Cerebellar nuclear complex (tissue), 1 donor: ENCODE measurements at places on chromosomes 16 and 17.

- no peak for DNase-seq
Observed at GRCh38 chr16:53912155-53912554, 208.2 kb downstream of the FTO start.

GRCh38 chr16:64629622-64630021 is 492.2 kb downstream of the CDH11 start:
- DNase-seq, result no peak

DNA sequence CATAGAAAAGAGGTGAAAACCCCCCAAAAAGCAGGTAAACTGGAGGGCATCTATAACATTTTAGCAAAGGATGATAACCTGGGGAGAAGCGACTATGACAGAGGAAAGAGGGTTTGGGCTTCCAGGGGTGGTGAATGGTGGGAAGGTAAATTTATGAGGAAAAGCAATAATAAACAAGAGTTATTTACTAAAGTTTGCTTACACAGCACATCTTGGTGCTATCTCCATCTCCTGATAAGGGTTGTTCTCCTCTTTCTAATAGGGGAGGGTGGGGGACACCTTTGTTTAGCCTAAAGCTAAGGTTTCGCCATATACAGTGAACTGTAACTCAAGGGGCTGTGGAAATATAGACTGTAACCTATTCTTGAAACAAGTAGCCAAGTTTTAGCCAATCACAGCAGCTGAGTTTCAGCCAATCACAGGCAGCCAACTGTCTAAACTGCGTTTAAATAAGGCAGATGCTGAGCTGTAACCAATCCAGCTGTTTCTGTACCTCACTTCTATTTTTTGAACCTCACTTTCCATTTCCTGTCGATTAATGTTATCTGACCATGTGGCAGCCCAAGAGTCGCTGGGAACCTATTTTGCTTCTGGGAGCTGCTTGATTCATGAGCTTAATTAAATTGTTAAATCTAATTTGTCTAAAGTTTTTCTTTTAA is 191.8 kb downstream of the MAP2K6 start:
- no peak for DNase-seq

GRCh38 chr17:27622986-27623385 is 8.0 kb upstream of the LGALS9 start:
- no peak for DNase-seq

- peak; percentile 78 for DNase-seq
Observed at GRCh38 chr17:73280191-73280590, 18.5 kb upstream of the CPSF4L start.

DNA sequence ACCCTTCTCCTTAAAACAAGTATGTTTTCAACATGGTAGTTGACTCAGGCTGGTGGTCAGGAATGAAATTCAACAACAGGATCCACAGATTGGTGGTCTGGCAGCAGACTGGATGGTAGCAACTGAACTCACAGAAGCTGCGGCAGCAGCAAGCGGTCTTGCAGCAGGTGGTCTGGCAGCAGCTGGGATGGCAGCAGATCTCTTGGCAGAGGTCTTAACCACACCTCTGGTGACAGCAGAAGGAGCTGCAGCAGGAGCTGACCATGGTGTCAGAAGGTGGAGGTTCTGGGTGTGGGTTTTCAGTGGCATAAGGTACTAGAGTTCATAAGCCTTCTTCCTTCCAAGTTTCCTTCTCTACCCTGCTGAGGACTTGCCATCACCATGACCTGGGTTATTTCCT is 2.2 kb upstream of the KRTAP4-1 start:
- DNase-seq, result no peak

DNA sequence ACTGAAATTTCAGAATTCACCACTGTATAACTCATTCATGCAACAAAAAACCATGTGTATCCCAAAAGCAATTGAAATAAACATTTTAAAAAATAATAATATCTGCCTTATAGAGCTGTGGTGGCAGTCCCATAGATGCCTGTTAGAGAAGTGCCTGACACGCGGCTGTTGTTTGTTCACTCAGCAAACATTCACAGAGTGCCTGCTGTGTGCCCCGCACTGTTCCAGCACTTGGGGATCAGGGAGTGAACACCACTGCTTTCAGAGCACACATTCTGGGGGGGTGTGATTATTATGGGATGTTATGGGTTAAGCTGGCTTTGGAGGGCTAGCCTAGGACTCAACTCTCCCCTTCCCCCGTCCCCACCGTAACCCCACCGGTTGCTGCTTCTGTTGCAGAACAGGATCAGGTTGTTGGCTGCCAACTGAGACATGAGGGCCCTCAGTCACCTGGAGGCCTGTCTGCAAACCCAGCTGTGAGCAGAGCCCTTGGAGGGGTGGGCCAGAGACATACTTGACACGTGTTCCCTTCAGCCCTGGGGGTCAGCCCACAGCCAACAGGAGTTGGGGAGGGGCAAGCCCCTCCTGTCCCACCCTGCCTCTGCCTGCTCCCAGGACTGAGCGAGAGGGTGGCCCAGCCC is 103.3 kb upstream of the CIBAR2 start:
- DNase-seq, result no peak

DNA sequence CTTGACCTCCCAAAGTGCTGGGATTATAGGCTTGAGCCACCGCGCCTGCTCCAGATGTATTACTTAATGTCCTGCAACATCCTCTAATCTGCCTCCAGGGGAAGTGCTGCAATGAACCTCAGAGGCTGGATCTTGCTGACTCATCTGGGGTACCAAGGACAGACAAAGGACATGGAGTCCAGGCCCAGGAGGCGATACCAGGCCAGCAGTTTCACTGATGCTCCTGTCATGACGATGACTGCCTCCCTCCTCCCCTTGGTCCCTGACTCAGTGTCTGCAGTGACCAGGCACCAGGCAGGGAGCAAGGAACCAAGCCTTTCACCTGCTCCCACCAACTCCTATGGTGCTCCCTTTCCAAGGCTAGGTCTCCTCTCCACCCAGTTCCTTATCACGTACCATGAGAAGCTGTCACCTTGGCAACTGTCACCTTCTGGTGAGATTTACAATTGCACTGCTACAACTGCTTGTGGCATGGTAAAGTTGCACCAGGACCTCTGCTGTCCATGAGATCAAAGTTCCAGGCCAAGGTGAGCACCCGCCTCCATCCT is 21.6 kb upstream of the PHOSPHO1 start:
- no peak for DNase-seq

DNA sequence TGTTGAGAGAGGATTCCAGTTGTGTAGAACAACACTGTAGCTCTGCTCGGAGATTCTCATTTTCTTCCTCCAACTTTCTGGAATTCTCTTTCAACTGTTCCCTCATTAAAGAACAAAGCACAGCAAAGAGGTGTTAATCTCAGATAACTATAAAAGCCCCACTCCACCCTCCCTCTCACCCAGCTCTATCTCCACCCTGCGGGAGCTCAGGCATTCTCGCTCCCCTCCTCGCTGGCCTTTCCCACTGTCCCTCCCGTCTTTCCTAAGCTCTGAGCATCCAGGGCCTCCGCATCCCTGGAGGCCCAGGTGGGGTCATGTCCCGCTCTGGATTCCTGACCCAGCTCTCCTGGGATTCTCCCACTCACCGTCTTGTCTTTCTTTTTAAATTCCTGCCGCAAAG is 35.1 kb downstream of the DHX38 start:
- no peak for DNase-seq

GRCh38 chr17:75854101-75854748 is 910 bp downstream of the WBP2 start:
- no peak for DNase-seq

GRCh38 chr17:80561541-80562114 is 17.0 kb downstream of the RPTOR start:
- DNase-seq, result no peak

DNA sequence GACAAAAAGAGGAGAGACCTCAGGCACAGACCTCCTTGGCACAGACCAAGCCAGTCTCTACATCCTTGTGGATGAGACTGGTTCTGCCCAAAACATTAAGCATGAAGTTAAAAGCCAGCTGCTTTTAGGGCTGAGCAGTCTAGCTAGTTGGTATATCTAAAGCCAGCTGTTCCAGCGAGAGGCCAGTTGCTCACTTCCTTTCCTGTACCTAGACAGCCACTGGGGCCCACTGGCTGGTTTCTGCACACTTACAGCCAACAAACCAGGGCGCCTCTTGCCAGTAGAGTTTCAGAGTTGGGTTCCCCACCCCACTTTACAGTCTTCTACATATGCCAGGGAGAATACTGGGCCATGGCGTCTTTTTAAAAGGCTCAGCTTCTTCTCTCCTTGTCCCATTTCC is 242.4 kb downstream of the ZFHX3 start:
- no peak for DNase-seq

GRCh38 chr16:53153130-53153529 is 98.3 kb downstream of the CHD9 start:
- no peak for DNase-seq

DNA sequence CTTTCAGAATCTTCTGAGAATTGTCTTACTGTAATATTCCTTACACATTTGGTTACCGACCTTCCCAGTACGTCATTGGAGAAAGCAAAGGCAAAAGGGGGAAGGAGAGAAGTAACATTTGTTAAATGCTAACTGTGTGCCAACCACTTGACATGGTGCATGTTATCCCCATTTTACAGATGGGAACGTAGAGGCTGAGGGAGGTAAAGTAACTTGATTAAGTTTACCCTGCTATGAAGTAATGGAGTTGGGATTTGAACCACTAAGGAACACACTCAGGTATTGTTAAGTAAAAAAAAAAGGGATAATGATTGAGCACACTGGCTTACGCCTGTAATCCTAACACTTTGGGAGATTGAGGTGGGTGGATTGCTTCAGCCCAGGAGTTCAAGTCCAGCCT is 156.4 kb downstream of the PRKCA start:
- DNase-seq, result no peak

GRCh38 chr17:45336390-45337182 is 19.8 kb upstream of the MAP3K14 start:
- DNase-seq, result no peak

- no peak for DNase-seq
Observed at GRCh38 chr17:3944485-3945388, 19.5 kb downstream of the ATP2A3 start.
